ENCODE measurements at places on chromosomes 6 and 20.

- DNase-seq: no peak
These were observed 812 bp downstream of the MYMX start for GRCh38 chr6:44217332-44218143.

DNA sequence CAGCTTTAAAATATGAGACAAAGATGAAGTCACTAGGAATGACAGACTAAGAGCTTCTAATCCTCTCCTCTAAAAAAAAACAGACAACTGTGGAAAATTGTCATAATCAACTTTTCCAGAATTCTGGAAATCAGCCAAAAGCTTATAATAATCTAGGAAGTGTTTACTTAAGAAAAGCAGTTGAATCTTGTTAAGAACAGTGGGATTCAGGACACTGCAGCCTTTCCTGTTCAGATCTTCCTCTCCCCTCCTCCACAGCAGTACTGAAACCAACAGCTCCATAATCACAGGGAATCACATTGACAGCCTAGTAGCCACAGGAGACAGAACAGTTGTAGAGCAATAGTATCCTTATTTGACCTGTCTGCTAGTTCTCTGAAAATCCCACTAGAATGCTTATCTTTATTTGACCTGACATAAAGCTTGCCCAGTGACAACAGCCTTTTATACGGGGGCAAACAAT lies 41.6 kb downstream of the IBTK start:
- DNase-seq: no peak

DNA sequence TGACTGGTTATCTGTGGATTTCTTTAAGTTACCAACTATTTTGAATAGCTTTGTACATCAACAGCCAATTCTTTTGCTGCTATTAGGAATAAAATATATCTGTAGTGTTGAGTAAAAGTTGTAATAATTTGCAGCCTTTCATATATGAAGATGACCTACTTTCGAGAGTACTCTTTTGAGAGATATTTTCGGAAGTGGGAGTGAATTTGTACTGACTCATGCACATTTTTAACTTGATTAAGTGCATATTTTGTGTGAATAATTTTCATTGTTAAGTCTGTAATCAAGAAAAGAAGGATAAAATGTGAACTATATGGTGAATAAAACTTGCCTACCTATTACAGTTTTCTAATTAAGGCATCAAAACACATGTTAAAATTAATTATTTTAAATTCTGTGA lies 51.9 kb downstream of the L3MBTL3 start:
- DNase-seq: no peak

GRCh38 chr6:44917430-44917829 lies 410.7 kb upstream of the RUNX2 start:
- no peak for DNase-seq

DNA sequence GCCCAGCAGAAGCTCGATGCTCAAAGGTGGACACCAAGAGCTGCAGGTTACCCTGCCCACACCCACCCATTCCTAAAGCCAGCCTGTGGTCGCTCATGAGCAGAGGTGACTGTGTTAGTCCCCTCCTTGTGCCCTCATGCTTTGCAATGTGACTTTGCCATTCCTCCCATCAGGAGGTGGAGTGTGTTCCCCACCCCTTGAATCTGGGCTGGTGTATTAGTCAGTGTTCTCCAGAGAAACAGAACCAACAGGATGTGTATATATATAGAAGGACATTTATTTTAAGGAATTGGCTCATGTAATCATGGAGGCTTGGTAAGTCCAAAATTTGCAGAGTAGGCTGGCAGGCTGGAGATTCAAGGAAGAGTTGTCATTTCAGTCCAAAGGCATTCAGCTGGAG lies 54.4 kb upstream of the RNF24 start:
- no peak for DNase-seq

DNA sequence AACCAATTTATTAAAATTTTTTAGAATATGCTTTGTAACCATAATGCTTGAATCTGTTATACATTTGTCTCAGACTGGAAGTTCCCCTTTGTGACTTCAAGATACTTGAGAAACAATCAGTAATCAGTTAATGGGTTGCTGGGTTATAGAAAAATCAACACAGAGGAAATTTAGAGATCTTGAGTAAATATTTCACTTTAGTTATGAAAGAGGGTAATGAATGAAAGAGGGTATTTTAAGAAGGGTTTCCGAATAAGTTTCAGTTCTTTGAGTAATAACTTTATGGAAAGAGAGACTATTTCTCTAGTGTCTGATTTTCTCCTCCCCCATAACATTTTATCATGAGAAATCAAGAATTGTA lies 21.4 kb downstream of the ZFAND3 start:
- DNase-seq: peak; percentile 62

DNA sequence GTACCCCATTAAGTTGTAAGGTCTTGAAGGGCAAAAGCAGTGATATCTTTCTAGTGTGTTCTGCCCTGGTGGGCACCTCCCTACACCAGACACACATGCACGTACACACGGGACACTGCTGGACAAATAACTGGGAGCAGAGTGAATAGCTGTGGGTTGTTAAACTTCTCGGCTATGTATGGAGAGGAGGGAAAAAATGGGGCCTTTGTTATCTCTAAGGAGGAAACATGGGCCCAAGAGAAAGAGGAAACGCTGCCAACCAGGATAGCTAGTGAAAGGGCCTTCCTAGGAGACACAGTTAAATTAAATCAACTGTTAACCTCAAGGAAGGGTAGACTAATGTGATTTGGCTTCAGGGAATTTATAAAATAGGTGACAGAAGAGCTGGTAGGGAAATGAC lies 169.7 kb downstream of the MYLK4 start:
- no peak for DNase-seq
